ENCODE measurements at places on chromosomes 7 and 10.

DNA sequence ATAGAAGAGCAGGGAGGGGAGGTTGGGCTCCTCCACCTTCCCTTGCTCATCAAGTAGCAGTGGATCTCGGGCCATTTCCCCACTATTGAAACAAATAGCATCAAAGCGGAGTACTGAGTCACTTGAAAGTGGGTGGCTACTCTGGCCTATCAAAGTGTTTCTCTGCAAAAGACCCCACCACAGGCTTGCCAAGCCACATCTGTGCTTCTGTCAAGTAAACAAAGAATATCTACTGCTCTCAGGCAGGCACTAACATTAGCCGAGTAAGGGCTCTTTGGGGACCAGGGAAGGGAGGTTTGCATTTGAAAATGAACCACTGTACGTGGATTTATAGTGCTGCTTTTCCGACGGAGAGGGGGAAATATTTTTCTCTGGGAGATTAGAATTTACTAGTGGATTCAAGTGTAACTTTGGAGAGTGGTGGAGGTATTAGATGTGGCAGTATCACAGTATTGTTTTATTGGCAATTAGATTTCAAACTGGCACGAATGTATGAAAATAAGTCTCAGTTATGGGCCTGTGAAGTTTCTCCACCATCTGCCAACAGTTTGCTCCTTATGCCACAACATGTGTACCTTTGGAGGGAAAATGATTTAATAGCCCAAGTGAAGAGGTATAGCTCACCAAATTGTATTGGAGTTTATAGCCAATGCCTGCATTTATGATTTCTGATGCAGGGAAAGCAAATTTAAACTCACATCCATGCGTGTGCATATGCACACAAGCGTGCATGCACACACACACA is 97.5 kb downstream of the RPS24 start:
- DNase-seq, result no peak

DNA sequence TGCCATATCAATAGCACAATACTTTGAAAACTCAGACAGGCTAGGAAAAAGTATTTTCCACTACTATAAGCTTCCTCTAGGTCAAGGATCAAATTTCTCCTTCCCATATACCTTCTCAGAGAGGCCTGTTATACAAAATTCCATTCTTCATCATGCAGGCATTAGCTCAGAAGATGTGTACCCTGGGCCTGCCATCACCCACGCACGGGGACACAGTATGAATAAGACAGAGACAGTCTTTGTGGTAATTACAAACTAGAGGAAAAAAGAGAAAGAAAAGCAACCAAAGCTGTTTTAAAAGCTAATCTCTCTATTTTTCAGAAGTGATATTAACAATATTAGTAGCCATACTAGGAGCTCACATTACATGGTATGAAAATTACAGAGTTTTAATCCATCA is 236.8 kb upstream of the AOAH start:
- DNase-seq, result no peak

GRCh38 chr10:28253169-28253785 is 49.6 kb downstream of the MPP7 start:
- DNase-seq, result no peak

- DNase-seq, result peak; percentile 18
Observed at GRCh38 chr7:23115991-23116390, 10.4 kb downstream of the KLHL7 start.

DNA sequence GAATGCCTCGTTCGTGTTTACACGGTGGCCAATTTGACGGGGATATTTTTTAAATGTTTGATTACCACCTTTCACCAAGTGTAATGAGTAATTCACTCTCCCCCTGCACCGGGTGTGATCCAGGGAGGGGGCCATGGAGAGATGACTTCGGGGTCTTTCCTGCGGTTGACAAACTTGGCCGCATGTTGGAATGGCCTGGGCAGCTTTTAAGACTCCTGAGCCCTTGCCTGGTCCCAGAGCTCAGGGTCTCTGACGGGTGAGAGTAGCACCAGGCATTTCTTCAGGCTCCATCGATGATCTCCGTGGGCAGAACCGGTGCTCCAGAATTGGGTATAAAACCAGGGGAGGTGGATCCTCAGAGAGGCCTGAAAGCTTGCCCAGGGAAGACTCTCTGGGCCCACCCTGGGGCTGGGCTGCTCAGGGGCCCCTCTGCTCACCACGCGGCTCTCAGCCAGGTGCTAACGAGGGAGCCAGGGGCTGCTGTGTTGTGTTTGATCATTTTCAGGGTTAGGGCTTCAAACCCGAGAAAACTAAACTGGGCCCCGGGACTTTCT is 882 bp downstream of the ZNF282 start:
- DNase-seq, result no peak

Data from HAP-1 (cell line).